Mesenteric fat pad (tissue), 1 donor: ENCODE measurements at places on chromosomes 5 and 9. TPM values are rescaled to one million over a fixed set of nuclear protein-coding genes. Genes with fewer than 3 reads are reported as not detected.

DNA sequence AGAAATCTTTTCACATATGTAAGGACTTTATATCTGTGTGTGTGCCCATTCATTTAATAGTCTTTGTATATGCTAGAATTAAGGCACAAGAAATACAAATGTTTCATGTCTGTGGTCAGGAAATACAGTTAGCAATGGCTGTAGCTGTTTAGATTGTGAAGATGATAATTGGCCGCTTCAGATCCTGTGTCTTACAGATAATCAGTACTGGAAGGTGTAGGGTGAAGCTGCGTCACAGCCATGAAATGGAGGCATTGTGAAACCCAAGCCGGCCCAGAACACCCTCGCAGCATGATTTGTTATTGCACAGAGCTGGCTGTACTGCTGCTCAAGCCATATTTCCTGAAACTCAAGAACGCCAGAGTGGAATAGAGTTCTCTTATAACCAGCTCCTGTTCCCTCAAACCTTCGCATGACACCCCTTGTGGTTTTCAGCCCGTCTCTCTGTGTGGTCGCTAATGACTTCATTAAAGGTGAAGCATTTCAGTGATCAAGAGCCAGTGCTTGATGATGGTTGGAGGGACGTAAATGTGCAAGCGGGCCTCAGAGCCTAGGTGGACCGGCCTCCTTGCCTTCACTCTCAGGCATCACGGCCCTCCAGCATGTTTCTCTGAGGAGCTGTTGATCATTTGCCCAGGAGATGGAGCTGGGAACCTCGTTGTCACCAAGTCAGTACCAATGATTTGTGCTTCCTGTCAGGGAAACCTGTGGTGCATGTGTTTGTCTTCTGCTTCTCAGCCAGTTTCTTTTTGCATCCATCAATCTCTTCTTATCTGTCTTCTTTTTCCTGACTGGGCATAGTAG is 80.1 kb downstream of the F2RL2 start:
- DNase-seq: no peak

The SPINK13 gene
- total RNA-seq: not detected

DNA sequence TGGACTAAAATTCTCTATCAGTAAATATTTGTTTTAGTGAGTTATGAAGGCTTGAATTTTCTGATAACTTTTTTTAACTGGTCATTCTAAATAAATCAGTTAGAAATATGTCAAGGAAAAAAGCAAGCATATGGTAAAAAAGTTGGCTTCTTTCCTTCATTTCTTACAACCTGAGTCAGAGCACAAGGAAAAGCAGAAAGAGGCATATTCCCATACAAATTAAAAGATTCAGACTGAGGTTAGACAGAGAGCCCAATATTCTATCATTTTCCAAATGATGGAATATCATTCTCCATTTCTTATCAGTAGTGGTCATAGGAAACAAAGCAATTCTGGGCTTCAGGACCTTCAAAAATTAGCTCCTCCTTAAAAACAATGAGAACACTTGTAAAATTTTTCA is 732.1 kb downstream of the MAT2B start:
- no peak for DNase-seq

DNA sequence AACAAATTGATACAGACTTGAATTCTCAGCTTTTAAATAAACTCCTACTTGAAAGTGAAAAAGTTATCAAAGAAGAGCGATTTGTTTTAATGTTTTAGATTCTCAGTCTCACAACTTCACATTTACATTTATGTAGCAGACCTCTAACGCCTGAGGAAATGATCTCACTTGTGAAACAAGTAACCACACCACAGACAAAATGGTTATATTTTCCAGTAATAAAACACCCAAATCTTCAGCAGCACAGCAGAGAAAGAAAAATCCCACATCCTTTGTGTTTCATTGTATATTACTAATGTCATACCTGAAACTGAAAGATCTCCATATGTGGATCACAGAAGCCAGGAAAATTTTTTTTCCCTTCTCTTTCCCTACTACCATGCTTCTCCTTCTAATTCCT is 29.8 kb upstream of the GZMA start:
- DNase-seq: no peak
